ENCODE measurements at places on chromosomes 3 and 15.

GRCh38 chr15:27017168-27017809, 46.3 kb downstream of the GABRG3 start:
- peak; percentile 38 for DNase-seq

- peak; percentile 69 for DNase-seq
Measured at GRCh38 chr15:83207009-83207659, 489 bp downstream of the HDGFL3 start.

DNA sequence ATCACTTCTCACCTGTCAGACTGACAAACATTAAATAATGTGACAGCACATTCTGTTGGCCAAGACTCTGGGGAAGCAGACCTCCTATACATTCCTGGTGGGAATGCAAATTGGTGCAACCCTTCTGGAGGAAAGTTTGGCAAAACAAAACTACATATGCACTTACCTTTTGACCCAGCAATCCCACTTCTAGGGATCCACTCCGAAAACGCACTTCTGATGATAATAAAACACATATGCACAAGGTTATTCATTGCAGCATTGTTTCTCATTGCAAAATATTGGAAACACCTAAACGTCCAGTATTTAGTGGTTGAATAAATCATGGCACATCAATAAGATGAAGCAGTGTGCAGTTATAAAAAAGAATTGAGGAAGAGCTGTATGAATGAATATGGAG, 145.5 kb upstream of the ABHD17C start:
- DNase-seq: no peak

DNA sequence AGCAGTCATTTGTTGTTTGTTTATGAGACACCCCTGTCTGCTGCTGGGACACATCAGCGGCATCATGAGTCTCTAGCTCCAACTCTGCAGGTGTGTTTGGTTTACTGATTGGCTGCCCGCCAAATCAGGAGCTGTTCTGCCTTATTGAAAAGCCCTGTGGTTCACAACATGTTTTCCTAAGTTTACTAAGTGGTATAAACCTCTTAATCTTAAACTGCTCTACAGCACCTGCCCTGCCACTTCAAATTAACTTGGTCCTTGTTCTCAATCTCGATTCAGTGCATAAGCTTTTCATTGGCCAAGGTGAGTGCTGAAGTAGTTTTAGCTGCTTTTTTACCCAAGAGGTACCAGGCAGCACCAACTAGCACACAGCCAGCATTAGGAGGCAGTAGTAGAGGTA, 77.8 kb upstream of the WDR72 start:
- DNase-seq: no peak

- no peak for DNase-seq
Measured at GRCh38 chr3:104040896-104041295, 1325.8 kb upstream of the ALCAM start.

DNA sequence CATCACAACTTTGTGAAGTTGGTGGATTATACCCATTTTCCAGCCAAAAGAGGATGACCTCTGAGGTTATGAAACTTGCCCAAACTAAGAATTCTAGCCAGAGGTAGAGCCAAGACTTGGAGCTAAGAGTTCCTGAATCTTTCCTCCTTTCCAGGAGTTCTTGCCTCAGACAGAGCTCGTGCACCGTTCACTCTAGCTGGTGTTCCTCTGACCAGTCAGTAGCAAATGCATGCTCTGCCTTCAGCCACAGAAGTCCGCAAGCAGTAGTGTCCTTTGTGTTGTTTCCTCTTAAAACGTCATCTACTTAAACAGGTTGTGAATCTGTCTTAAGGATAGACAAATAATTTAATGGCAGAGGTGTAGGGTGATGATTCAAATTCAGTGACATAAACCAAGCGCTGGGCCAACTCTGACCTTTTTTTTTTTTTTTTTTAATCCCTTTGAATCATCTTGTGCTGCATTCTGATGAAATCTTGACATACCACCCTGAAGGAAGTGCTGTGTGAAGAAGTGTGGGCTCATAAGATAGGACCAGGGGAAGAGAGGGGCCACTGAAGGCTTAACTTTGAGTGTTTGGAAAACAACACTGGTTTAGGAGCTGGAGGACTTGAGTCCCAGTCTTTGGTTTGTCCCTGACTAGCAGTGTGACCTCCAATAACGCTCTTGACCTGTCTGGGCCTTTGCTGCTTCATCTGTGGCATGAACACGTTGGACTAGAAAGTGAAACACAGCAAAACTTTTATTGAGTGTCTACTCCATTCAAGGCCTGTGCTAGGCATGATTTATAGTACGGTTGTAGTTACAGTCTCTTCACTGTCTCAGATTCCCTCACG, 53.4 kb downstream of the ITPR1 start:
- DNase-seq: no peak

DNA sequence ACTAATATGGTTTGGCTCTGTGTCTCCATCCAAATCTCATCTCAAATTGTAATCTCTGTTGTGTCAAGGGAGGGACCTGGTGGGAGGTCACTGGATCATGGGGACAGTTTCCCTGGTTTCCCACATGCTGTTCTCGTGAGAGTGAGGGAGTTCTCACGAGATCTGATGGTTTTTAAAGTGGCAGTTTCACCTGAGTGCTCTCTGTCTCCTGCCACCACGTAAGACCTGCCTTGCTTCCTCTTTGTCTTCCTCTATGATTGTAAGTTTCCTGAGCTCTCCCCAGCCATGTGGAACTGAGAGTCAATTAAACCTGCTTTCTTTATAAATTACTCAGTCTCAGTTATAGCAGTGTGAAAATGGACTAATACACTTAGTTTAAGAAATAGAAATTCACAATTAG, 228.9 kb downstream of the CD47 start:
- DNase-seq: no peak

DNA sequence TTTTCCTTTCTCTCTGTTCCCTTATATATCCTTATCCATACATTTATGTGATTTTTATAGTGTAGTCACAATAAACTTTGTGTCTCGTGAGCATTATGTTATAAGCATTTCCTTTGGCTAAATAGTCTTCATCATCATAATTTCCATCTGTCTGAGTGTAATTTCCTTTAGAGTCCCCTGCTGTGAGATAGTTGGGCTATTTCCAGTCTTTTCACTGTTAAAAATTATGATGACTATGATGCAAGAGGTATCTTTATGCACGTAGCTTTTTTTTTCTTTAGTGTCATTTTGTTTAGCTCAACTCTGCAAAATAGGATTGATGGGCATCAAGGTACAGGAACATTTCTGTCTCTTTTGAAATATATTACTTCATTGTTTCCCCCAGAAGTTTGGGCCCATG, 26.9 kb upstream of the CA12 start:
- DNase-seq: no peak

- no peak for DNase-seq
Measured at GRCh38 chr3:157119369-157119951, 40.5 kb downstream of the CCNL1 start.

DNA sequence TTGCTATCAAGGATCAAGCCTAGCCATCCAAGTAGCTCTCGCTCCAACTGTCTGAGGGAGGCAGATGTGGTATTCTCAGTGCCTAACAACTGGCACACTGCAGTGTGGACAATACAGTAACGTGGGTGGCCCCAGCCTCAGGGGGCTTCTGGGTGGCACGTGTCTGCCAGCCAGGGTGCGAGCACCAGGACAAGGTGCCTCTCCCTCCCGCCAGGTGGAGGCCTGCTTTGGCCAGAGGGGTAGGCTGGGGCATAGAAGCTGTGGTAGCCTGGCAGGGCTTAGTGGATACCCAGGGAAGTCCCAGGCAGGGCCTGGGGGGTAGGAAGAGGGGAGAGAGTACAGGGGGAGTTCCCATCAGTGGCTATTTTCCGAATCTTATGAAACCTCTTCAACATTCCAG, 234.0 kb downstream of the PLCL2 start:
- DNase-seq: no peak

GRCh38 chr3:143307613-143308183, 188.1 kb downstream of the CHST2 start:
- DNase-seq: peak; percentile 39

DNA sequence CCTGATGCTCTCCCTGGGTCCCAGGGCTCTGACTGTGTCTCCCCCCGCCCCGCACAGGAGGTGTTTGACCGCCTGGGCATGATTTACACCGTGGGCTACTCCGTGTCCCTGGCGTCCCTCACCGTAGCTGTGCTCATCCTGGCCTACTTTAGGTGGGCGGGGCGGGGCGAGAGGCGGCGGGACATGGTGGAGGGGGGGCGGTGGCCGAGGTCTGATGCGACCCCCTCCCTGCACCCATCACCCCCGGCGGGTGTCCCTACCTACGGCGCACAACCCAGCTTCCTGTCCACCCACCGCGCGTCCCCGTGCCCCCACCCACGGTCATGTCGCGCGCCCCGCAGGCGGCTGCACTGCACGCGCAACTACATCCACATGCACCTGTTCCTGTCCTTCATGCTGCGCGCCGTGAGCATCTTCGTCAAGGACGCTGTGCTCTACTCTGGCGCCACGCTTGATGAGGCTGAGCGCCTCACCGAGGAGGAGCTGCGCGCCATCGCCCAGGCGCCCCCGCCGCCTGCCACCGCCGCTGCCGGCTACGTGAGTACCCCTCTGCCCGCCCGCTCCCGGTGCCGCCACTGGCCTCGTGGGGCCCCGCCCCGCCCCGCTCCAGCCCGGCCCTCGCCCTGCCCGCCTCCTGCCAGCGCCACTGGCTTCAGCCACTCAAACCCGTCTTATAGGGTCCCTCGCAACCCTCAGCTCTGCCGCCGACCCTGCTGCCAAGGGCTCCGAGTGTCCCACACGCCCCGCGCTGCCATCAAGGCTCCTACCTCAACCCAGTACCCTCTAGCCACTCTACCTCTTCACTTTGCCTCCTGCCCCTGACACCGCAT, 21.0 kb downstream of the PTH1R start:
- no peak for DNase-seq

GRCh38 chr3:102714567-102714966, 279.8 kb downstream of the ZPLD1 start:
- DNase-seq: no peak

DNA sequence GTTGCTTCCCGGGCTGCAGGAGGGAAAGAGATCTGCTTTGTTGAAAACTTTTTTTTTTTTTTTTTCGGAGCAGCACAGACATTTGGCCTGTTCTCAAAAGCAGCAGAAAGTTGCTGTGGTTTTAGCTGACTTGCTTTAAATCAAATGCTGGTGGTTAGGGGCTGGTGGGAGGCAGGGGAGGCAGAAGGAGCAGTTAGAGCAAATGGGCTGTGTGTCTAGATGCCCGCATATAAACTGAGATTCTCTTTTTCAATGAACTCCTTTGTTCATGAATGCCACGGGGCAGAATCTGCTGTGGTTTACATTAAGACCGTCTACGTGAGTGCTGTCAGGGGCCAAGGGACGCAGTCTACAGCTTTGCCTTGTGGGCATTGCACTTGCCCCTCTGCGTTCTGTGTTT, 95.9 kb downstream of the FLNB start:
- no peak for DNase-seq

DNA sequence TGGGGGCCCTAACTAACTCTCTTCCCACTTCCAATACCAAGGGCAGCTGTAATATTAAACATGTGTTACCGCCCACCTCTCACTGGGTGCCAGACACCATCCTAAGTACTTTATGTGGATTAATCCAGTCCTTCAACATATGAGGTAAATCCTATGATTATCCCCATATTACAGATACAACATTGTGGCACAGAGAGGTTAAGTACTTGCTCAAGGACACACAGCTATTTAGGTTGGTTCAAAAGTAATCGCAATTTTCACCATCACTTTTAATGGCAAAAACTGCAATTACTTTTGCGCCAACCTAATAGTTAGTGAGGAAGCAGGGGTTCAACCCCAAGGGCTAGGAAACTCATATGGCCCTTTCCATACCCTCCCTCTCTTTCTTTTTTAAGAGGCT, 100.8 kb downstream of the SEMA5B start:
- no peak for DNase-seq

- DNase-seq: peak; percentile 56
Measured at GRCh38 chr3:81490541-81491288, 270.7 kb downstream of the GBE1 start.

DNA sequence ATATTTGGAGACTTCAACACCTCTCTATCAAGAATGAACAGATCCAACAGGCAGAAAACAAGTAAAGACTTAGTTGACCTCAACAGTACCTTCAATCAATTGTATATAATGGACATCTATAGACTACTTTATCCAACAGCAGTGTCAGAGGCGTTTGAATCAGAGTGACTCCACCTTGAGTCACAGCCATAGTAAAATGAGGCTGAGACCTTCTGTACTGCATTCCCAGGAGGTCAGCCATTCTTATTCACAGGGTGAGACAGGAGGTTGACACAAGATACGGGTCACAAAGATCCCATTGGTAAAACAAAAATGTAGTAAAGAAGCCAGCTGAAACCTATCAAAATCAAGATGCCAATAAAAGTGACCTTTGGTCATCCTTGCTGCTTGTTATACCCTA, 299.8 kb downstream of the CNTN3 start:
- no peak for DNase-seq

DNA sequence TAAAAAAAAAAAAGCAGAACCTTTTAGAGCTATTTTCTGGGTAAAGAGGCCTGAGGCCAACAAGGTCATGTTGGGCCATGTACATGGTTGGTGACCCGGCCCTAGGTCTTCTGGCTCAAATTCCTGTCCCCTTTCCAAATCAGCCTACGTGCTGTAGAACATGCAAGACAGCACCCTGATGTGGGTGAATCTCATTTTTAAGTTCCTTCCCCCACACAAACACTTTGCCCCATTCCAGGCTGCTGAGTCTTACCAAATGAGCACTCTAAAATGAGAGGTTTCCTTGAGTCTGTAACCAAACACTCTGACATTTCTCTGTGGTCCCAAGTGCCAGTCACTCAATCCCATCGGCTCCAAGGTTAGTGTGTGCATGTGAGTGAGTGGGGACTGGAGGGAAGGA, 9.4 kb downstream of the BCL6 start:
- DNase-seq: no peak

DNA sequence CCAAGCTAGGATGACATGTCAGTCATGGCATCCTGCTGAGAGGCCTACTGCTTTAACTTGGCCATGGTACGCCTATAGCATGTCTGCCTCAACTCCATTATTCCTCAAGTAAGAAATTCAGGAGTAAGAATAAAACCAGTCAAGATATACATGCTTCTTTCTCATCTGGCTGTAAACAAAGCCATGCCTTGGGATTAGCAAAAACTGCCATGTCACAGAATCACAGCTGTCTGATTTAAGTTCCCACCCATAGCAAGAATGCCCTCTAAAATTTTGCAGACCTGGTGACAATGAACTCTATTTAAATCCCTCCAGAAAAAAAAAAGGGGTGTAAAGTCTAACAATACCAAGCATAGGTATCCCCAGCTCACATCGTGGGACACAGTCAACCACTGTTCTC, 55.6 kb upstream of the ACAN start:
- DNase-seq: no peak

- no peak for DNase-seq
Measured at GRCh38 chr3:8524656-8525399, 23.2 kb downstream of the LMCD1 start.
